ENCODE measurements at places on chromosomes 11 and 22.

- DNase-seq = no peak
Observed at GRCh38 chr11:133254601-133255000, 277.7 kb downstream of the OPCML start.

GRCh38 chr11:36718451-36718850 is 120.4 kb upstream of the RAG2 start:
- DNase-seq = no peak

- no peak for DNase-seq
Observed at GRCh38 chr11:104678408-104678807, 219.9 kb downstream of the CASP12 start.

DNA sequence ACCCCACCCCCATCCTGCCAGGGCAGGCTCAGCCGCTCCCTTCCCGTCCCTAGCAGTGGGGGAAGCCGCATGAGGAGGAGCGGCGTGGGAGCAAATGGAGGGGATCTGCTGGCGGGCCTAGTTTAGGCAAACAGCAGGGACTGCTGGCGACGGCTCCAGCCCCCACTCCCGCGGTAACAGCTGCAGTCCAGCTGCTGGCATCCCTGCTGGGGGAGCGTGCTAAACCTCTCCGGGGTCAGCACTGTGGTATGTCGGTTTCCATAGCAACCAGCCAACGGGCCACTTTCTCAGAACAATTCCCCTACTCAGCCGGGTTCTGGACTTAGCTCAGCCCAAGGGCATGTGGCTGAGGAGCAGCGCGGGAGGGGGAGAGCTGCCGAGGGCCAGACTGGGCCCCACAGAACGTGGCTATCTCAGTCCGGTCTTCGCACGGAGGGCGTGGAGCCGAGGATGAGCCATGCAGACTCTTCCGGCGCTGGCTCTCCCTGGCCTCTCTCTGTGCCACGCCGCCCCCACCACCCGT is 98.8 kb downstream of the PKNOX2 start:
- no peak for DNase-seq

- no peak for DNase-seq
Observed at GRCh38 chr11:26675233-26675928, 46.5 kb downstream of the SLC5A12 start.

DNA sequence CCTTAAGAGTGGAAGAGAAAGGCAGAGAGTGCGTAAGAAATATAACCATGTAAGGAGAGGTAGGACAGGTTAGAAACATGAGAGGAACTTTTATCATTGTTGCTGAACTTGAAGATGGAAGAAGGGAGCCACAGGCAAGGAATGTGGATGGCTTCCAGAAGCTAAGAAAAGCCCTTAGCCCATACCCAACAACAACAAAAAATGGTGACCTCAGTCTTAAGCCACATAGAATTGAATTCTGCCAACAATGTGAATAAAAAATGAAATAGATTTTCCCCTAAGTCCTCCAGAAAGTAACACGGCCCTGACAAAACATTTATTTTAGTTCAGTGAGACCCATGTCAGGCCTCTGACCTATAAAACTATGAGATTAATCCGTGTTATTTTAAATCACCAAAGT is 767.3 kb downstream of the FAM181B start:
- DNase-seq = no peak

- DNase-seq = no peak
Observed at GRCh38 chr11:106642331-106642730, 375.9 kb downstream of the GUCY1A2 start.

DNA sequence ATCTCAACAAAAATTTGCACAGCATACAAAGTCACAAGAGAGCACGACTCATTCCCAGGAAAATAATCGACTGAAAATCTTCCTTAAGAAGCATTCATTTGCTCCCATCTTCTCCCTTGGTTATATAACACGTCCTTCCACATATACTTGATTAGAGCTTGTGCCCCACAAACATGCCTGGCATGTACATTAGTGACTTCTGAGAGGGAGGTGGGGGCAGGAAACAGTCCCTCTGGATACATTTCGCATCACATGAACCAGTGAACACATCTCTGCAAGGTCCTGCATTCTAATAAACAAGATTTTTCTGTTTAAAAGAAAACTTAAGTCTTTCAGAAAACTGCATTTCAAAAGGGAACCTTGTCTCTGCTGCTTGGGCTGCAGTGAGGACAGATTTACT is 54.1 kb upstream of the IGLL5 start:
- DNase-seq = no peak

GRCh38 chr11:819129-819931 is 616 bp downstream of the PNPLA2 start:
- DNase-seq = peak; percentile 82

GRCh38 chr11:128737704-128738103 is 43.8 kb downstream of the FLI1 start:
- DNase-seq = no peak

- DNase-seq = no peak
Observed at GRCh38 chr11:2911785-2912391, 17.3 kb downstream of the PHLDA2 start.

DNA sequence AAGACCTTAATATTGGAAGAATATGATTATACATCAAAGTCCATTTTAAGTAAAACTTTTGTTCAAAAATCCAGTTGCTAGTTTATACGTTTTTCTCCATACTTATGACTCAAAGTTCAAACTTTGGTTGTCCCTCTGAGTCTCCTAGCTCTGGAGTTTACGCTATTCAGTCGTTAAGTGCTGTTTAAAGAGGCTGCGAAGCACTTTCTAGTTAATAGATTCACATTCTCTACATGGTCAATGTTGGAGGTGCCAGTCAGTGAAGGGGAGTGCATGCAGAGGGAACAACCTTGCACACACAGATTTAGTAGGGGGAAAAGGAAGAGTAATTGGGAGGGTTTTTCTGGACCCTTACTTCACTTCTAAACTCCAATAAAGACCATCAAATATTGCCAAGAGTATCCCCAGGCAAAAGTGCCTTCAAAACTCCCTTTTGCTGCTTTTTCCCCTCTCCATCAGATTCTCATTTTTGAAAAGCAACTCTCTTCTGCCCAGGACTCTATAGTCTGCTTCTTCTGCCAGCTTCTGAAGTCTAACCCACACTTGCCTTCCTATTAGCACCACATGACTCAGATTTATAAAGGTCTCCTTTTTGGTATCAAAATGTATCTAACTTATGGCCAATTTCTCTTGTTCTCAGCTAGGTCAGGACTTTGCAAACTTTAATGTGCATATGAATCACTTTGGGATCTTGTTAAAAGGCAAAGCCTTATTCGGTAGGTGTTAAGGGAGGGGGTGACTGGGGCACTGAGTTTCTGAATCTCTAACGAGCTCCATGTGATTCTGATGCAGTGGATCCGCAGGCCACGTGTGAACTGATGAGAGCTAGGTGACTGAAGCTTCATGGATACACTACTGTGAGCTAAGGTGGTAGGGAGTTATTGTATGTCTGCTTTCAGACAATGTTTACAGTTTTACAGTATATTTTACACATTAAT is 96.2 kb upstream of the MTMR2 start:
- no peak for DNase-seq
